ENCODE measurements at places on chromosomes 6 and 20.

DNA sequence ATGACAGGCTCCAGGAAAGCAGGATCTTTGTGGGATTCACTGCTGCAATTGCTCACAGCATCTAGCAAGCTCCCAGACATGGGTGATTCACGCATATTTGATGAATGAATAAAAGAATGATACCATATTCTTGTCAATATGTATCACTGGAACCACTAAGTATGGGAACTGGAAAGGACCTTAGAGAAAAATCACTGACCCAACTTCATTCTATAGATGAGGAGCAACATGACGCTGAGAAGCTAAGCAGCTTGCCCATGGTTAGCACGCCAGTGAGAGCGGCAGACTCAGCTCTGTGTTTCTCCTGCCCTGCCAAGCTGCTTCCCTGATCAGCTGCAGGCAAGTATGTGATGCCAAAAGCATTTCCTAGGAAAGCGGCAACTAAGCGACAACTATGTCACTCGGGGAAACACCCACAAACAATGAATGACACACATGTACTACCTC is 66.8 kb downstream of the PPP1R3G start:
- DNase-seq, result no peak

GRCh38 chr6:138290423-138290962 is 72.2 kb upstream of the PBOV1 start:
- DNase-seq, result no peak

DNA sequence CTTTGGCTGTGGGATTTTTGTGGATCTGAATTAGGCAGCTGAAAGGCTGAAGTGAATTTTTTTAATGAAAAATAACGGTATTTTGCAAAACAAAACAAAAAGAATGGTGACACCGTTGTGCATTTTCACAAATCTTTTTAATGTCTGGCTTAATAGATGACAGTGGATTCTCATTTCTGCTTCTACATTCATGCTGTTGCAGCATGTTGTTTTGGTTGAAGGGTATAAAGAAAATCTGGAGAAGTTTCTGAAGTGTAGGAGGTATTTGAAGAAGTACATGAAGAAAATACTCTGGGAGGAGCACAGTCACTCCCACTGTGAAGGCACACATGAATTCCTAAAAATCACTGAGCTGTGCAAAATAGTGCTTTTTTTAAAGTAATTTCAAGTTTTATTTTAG is 3.1 kb upstream of the MAP3K5 start:
- no peak for DNase-seq

DNA sequence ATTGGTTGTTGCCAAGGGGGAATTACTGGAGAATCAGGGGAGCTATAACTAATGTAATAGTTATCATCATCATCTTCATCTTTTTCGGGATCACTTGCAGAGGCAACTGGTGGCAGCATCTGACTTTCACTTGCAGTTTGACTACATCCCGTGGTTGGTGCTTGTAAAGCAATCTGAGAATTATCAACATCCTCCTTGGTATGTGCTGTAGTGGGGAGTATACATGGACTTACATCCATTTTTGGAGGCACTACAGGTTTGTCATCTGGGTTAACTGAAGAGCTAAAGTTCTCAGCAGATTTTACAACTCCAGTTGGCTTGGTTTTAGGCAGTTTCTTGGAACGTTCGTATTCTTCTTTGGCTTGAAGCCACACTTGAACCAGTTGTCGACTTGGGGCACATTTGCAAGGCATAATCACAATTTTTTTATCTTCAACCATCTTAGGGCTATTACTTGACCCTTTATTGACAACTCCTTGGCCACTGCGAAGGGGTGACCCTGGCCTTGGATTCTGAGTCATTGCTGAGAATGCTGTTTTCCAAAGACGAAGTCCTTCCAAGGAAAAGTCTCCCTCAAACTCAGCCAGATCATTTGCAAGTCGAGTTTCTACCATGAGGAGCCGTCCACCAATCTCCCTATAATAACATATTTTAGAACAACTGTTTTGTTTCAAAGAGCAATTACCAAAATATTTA is 115.5 kb downstream of the REV3L start:
- no peak for DNase-seq

DNA sequence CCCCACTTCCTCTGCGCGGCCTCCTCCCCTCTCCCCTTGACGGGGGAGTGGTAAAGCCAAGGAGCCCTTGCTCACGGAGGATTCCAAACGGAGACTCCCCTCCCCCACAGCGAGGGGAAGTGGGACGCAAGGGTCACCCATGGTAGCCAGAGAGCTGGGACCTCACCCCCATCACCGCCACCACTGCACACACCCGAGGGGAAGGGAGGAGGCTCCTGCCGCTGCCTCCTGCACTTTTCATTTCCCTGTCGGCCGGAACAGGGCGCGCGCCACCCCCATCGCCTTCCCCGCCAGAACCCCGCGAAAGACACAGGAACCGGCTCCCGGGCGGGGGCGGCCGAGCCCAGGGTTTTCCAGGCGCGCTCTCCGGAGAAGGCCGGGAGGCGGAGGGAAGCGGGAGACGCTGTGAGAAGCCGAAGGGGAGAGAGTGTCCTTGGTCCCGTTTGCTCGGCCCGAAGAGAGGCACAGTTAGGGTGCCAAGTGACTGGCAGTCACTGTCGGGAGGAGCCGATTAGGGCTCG is 789 bp downstream of the CCND3 start:
- DNase-seq, result no peak

Measured in hypothalamus (tissue), 51 donors.